ENCODE measurements at places on chromosomes 1 and 21.

DNA sequence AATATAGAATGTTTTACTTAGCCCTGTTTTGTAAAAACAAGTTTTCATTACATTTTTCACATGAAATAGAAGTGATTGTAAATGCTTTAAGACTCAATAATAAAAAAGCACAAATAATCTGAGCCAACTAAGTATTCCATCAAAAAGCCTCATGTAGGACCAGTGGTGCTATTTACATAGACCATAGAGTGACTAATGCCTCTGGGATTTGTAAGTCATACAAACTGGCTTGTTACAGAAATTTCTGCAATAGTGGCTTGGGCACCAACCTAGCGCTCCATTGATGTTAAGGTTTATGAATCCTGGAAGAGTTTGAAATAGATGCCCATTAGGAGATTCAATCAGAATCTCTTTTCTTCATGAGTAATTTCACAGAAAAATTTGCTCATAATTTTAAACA, 31.9 kb downstream of the ZMYM1 start:
- no peak for DNase-seq

GRCh38 chr21:36992671-36993070, 13.8 kb upstream of the RIPPLY3 start:
- no peak for DNase-seq

DNA sequence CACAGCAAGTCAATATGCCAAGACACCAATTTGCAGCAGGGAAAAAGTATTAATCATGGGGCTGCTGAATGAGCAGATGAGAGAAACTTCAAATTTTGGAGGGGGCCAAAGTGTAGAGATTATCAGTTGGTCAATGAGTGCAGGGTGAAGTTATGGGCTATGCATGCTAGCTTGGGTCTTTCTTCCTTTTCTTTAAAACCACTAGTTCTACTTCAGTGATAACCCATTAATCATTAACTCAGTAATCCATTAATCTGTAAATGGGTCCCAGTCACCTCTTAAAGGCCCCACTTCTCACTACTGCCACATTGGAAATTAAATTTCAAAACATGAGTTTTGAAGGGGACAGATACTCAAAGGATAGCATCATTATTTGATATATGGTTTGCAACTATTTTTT, 688.6 kb upstream of the ADGRL4 start:
- DNase-seq: no peak

GRCh38 chr1:165124772-165125171, 231.7 kb downstream of the LMX1A start:
- DNase-seq: no peak

- DNase-seq: no peak
Observed at GRCh38 chr21:34910396-34910795, 138.7 kb downstream of the RUNX1 start.

DNA sequence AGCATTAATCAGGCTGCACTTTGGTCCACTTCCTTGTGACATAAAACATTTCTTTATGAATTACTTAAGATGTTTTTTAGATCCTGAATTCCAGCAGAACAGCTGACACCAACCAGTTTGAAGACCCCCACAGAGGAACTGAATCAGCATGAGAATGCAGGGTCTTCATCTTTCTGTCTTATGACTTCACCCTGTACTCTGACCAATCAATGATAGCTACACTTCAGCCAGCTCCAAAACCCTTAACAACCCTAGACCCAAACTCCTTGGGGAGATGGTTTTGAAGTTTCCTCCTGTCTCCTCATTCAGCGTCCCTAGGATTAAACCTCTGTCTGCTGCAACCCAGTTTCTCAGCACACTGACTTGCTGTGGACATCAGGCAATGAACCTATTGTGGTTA, 175.0 kb downstream of the CTH start:
- no peak for DNase-seq

- DNase-seq: peak; percentile 29
Observed at GRCh38 chr1:166032572-166033371, 134.0 kb downstream of the FAM78B start.

- DNase-seq: no peak
Observed at GRCh38 chr1:151851886-151852285, 1.6 kb downstream of the THEM5 start.

Measured in lung (tissue), 17 donors.